ENCODE measurements at places on chromosomes 11 and 22.

DNA sequence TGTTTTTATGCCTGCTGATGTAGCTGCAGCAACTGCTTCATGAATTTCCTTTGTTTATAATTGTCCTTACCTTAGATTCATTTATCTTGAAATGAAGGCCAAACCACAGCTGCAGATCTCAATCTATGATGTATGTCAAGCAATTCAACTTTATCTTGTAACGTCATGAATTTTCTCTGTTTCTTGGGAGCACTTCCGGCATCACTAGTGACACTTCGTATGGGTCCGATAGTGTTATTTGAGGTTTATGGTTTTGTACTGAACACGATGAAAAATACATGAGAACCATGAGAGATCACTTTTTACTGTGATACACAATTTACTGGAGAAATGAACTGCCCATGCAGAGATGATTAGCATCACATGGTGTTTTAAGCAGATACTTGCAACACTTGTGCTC, 98.5 kb downstream of the CSTPP1 start:
- no peak for DNase-seq

- DNase-seq = no peak
Observed at GRCh38 chr11:65639623-65640482, 2.0 kb downstream of the SIPA1 start.

DNA sequence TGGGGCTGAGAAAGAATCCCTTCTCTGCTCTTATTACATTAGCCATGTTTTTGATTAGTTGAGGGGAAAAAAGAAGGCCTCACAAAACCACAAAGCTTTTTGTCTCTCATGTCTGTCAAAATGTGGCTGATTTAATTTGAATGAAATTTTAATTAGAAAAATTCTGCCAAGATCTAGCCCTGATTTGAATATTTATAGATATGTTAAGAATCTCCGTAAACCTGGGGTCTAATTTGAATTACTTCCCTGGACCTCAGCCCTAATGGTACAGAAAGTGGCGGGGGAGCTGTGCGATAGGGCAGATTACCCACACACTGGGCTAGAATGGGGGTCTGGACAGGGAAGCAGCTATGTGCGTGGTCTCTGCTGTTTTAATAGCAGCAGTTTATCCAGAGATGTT, 141.3 kb upstream of the TTC12 start:
- DNase-seq = no peak

- DNase-seq = no peak
Observed at GRCh38 chr11:87391496-87391895, 353.8 kb downstream of the TMEM135 start.

- no peak for DNase-seq
Observed at GRCh38 chr11:59078435-59078834, 7.7 kb upstream of the GLYATL1B start.

- DNase-seq = no peak
Observed at GRCh38 chr22:47606426-47606825, 844.0 kb downstream of the TBC1D22A start.

DNA sequence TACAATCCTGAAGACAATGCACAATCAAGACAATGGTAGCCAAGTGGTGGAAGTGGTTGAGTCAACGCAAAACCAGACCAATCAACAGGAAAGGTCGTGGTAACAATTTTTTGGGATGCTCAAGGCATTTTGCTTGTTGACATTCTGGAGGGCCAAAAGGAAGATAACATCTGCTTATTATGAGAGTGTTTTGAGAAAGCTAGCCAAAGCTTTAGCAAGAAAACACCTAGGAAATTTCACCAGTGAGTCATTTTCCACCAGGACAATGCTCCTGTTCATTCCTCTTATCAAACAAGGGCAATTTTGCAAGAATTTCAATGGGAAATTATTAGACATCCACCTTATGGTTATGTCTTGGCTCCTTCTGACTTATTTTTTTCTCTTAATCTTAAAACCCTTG, 1932.2 kb upstream of the RAG2 start:
- no peak for DNase-seq

- no peak for DNase-seq
Observed at GRCh38 chr11:68160100-68160695, 39.0 kb upstream of the CHKA start.

- no peak for DNase-seq
Observed at GRCh38 chr11:121323046-121323607, 30.6 kb downstream of the SC5D start.

DNA sequence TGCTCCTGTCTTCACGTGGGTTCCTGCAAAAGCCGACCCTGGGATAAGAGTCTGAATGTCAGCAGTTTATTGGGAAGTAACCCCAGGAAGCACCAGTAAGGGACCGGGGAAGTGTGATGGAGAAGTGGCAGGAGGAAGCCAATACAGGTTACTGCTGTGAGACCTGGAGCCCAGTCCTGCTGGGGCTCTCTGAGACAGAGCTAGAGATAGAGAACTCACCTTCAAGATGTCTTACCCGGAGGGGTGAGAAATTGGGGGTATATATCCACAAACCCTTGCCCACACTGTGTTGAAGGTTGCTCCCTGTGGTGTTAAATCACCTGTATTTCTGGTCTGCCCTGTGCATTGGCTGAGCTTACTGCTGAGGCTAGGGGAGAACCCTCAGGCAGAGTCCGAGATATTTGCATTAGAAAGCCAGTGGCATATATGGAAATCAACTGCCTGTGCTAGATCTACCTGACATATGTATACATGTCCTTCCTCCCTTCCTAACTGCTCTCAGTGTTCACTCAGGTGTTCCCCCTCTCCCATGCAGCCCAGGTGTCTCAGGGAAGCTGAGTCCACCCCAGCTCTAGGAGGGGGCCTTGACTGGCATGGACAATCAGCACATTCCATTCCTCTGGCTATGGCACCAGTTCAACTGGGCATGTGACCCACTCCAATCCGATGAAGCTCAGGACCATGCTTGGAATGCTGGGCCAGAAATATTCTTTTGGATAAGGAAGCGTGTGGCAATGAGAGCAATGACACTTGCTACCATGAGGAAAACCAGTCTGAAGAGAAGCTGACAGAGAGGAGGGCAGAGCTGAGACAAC, 6.8 kb upstream of the MICAL2 start:
- DNase-seq = no peak

- no peak for DNase-seq
Observed at GRCh38 chr11:6371825-6372224, 18.4 kb upstream of the SMPD1 start.

DNA sequence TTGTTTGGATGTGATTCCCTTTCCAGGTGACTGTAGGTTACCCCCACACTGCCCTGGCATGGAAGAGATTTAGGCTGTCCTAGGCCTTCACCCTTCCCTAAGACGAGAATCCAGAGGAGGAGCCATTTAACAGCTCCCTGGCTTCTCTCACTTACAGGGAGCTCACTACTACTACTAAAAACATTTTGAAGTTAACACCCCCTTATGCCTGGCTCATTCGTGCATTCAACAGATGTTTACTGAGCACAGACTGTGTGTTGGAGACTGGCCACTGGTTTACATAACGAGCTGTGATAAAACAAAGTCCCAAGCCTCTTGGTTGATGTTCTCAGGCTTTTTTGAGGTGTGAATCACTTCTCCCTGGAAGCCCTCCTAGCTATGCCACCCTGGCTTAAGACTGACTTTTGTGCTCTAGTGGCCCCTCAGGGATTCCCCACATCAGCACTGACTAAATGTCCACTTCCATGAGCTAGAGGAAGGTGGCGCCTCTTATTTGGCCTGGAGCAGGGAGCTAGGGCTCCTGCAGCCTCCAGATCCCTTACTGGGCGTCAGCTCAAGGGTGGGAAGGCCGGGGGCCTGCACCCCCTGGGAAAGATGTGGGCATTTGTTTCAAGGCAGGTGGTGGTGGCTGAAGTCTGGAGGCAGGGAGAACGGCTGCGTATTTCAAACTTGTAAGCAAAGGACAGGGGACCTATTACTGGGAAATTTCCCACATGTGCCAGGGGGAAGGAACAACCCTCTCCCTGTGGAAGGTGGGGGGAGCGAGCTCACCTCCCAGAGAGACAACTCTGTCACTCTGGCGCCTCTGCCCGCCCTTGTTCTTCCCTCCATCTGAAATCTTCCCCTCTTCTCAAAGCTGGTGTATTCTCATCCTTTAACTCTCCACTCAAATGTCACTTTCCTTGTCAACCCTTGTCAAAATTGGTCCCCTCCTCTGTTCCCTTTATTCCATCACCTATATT, 19.4 kb upstream of the MALAT1 start:
- DNase-seq = no peak

DNA sequence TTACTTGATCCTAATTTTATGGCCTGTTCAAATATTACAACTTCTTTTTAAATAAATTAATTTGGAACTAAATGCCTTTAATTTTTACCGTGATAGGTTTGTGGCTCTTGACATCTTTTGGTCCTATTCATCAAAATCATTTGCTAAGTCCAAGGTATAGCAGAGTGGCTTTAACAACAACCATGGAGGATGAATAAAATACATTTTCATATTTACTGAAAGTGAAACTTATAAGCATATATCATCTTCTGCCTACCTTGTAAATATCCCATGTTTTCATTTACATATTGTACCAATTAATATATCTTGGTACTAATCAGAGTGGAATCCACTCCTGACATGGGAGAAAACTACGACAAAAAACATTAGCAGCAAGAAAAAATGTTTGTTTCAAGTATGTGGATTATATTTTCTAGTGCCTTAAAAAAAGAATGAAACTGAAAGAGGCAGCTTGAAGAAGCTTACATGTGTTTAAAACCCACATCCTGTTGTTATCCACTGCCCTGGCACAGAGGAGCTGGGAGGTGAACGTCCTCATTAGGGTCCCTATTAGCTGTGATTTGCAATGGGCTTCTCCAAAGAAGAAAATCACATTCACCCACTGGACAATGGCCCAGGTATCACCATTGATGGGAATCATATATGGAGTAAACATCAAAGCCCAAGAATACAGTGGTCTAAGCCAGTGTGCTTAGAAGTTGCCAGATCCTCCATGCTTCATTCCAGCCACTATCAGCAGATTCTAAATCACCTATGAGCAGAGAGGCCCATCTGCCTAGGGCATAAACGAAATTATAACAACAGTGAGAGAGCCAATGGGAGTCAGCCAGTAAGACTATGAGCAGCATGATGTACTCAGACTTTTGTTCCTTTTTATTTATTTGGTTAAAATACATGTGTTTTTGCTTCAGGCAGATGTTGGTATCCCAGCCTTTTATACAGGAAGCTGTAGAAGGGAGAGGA, 84.7 kb downstream of the MAML2 start:
- DNase-seq = no peak

DNA sequence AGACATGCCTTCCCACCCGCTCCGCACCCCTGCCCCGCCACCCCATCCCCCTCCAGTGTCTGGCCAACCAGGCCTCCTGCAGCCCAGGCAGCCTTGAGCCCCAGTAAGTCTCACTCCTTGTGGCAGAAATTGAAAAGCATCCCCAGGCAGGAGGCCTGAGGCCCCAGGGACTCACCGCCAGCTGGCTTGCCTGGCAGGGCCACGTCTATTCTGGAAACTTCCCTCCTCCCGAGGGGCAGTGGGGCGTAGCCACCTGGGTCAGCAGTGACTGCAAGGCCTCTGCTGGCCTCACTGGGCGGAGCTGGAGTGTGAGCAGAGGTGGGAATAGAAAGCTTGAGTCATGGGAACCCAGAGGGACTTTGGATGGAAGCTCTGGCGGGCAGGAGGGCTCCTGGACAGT, 26.3 kb downstream of the ANO1 start:
- no peak for DNase-seq

DNA sequence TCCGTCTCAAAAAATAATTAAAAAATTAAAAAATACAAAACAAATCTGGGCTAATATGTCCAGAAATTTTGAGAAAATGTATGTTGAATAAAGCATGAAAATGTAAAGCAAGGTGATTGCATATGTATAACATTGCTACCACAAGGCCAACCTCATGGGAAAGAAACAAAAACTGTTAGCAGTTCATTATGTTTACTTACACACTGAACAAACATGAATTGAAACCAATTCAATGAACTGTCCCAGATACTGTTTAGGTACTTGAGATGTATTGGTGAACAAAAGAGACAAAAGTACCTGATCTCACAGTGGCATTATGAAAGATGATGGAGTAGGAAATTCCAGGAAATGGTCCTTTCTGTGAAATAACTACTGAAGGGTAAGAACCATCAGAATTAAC, 43.8 kb upstream of the IGLL5 start:
- DNase-seq = no peak

- no peak for DNase-seq
Observed at GRCh38 chr11:47987781-47988180, 7.4 kb downstream of the PTPRJ start.

- no peak for DNase-seq
Observed at GRCh38 chr11:2129308-2129698, 9.9 kb downstream of the IGF2 start.

GRCh38 chr11:128711136-128711535, 17.3 kb downstream of the FLI1 start:
- DNase-seq = no peak

DNA sequence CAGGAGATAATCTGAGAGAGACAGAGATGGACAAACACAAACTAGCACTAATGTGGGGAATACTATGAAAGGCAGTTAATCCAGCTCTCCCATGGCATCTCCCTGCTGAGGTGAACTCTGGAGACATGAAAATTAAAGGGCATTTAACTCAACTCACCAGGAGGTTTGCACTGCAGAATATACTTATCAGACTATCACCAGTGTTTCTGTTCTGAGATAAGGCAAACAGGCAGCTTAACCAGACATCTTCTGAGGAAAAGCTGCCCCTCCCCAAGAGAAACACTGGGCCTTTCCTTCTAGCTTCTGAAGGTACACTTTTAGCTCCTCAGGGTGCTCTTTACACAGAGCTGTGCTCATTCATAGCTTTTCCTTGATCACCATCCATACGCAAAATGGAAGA, 85.5 kb downstream of the AMBRA1 start:
- DNase-seq = no peak

GRCh38 chr11:91241226-91241625, 983.4 kb upstream of the FAT3 start:
- DNase-seq = no peak

GRCh38 chr11:20949585-20949984, 280.2 kb downstream of the NELL1 start:
- DNase-seq = no peak

- DNase-seq = no peak
Observed at GRCh38 chr11:116379185-116379828, 393.5 kb downstream of the BUD13 start.
